ENCODE measurements at places on chromosomes 4 and X.

GRCh38 chr4:94359838-94360237 lies 17.2 kb upstream of the HPGDS start:
- no peak for DNase-seq

GRCh38 chr4:98656886-98657285 lies 1.5 kb downstream of the TSPAN5 start:
- no peak for DNase-seq

GRCh38 chr4:70666369-70666768 lies at the start of gene JCHAIN:
TSS of gene JCHAIN (minus strand) at chr4:70666508. CDS start at chr4:70666490, 18 bp downstream.
- DNase-seq, result no peak

DNA sequence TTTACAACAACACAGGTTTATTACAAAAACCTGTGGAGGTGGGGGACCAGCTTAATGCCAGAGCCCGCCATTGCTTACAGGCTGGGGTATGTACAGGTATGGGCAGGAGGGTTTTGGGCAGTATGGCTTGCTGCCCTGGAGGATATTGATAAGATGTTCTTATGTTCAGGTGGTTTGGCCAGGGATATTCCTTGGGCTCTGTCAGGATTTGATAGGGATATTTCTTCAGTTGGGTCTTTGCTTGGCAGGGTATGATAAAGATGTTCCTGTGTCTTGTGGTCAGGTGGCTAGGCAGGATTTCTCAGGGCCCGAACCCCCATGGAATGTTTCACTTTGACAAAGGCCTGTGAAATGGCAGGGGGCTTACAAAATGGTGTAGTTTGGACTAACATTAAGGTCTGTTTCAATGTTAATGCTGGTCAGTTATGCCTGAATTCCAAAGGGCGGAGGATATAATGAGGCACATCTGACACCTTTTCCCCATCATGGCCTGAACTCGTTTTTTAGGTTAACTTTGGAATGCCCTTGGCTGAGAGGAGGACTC lies 3.1 kb downstream of the MGST2 start:
- no peak for DNase-seq

GRCh38 chr4:165726831-165727230 lies 146.2 kb upstream of the TLL1 start:
- DNase-seq, result peak; percentile 12

GRCh38 chrX:16123222-16123786 lies at the start of gene GRPR:
TSS of gene GRPR (plus strand) at chrX:16123565. CDS start at chrX:16123954, 389 bp downstream.
- DNase-seq, result peak; percentile 72

DNA sequence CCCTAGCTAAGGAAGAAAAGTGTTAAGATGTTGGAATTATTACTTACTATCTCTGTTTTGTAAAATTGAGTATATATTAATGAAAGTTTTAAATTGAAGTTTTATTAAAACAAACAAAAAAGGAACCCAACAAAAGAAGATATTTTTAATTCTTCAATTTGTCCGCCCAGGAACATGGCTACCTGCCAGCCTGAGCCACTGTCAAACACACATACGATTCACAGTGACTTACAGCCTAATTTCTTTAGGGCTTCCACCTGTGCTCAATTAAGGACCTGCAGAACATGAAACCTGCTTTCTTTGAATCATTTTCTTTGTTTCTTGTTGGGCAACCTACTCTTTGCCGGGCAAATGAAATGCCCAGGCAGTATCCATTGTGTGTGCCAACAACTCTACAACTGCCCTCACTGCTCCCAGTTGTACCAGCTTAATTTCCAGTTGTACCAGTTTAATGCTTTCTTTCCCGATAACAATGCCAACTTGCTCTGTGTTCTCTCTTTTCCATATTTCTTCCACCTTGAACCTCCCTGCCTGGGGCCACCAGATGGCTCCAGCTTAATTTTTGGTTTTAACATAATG lies 181.7 kb downstream of the GBA3 start:
- no peak for DNase-seq

GRCh38 chr4:107115185-107115847 lies 79.2 kb upstream of the DKK2 start:
- DNase-seq, result peak; percentile 22

- no peak for DNase-seq
These were observed 11.7 kb upstream of the PRPS2 start for GRCh38 chrX:12779534-12779933.

DNA sequence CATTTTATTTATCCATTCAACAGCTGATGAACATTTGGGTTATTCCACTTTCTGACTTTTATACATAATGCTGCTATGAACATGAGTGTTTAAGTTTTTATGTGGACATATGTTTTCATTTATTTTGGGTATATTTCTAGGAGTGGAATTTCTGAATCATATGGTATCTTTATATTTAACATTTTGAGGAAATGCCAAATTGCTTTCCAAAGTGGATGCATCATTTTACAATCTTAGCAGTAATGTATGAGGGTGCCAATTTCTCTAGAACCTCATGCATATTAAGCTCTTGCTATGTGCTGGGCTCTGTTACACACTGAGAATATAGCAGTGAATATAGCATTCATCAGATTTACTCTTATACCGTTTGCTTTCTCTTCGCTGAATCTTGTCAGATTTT lies 983.7 kb downstream of the STIM2 start:
- DNase-seq, result no peak

DNA sequence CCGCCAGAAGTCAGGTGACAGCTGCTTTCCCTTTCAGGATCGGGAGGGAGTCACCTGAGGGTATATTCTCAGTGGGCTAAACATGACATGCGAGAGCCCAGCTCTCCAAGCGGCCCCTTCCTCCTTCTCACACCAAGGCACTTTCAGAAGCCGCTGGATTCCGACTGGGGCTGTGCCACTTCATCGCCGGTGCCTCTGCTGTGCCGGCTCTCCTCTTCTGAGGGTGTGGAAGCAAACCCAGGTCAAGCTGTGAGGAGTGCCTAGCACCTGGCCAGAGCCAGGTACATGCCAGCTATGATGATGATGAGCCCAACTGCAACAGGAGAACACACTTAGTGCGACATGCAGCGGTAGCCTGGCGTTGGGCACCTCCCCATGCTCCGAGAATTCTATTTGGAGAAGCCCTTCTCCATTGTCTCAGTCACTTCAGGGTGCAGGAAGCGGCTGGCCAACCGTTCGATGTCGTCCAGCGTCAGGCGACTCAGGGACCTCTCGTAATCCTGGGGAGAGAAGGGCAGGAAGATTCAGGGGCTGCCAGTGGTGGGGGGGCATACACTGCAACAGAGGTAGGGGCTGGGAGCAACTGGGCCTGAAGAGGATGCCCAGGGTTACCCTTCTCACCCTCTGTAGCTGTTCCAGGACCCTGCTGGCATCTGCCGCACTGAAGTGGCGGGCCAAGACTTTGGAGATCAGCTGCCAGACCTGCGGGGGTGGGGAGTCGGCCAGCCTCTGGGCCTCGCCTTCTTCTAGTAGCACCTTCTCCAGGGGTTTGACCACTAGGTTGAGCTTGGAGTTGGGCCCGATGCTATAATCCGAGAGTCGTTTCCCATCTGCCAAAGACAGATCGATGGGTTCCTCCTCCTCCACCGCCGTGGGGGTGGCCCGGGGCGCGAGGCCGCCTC lies 1.0 kb downstream of the UBL4A start:
- no peak for DNase-seq

DNA sequence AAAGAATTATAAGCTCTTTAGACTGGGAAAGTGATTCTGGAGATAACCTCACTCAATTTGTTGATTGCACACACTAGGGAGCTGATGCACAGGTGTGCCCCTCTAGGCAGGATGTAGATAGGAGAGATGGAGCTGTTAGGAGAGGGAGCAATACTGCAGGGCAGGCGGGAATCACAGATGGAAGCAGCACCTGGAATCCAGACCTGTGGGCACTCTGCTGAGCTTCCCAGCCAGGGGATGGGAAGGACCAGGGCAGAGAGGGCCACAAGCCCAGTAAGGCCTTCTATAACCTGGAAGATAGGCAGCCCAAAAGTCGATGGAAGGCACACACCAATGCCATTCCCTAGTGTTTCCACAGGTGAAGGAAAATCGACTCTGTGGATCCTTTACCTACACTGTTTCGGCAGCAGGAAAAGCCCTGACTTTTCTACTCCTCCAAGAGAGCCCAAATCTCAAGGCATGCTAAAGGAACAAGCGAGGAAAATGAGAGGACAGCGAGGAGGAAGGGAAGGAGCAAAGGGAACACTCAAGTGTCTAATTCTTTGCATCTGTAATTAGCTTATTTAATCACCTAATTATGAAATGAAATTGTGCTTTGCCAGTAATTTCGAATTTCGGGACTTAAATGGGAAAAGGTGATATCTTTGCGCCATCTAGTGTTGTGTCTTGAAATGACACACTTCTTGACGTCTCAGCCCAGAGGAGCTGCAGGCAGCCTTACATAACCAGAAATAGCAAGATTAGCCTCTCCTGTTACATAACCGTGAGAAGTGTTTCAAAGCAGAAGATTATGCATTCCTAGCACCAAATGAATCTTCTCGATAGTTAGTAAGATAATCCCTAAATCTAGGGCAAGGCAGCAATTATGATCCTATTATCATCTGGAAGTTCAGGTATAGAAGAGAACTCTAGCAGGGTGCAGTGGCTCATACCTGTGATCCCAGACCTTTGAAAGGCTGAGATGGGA lies 31.0 kb upstream of the TLR3 start:
- DNase-seq, result peak; percentile 79

- peak; percentile 78 for DNase-seq
These were observed 273.0 kb downstream of the ARHGAP24 start for GRCh38 chr4:85747882-85748491.

DNA sequence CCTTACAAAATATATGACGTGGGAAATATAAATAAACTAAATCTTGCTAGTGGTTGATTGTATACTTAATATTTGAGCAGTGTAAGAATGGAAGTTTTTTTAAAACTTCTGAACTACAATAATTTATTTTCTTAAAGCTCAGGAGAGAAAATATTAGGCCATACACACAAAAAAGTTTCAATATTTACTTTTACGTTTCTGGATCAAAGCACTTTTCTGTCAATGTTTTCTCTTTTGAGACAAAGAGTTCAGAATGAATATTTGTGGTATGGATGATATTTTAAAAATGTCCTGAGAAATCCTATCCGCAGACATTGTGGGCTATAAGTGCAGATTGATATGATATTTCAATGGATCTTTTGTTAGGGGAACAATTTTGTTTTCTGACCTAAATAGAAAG lies 109.9 kb downstream of the TLL1 start:
- DNase-seq, result no peak

GRCh38 chr4:173293663-173294062 lies 40.5 kb downstream of the HMGB2 start:
- DNase-seq, result no peak

DNA sequence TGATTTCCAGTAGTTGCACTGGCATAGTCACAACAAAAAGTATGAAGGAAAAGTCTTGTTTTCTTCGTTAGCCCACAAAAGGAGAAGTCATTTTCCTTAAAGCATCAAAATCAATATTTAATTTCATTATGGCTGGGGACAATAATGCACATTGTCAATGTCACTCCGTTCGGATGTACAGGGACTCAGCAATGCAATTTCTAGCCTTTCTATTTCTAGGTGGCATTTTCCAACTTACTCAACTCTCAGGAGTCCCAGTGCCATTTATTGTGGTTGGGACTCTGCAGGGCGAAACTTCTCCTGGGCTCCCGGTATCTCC lies 99.6 kb downstream of the CEP135 start:
- DNase-seq, result no peak

- no peak for DNase-seq
These were observed 4.3 kb upstream of the DDX60L start for GRCh38 chr4:168484626-168485025.

Measured in astrocyte of the cerebellum (primary cell).